NCI-H69 (cell line): ENCODE measurements at places on chromosomes 16 and 17.

- DNase-seq = peak; percentile 4
Observed at GRCh38 chr16:48870141-48870540, 260.2 kb upstream of the N4BP1 start.

GRCh38 chr17:48244121-48244711, 136.7 kb downstream of the SNX11 start:
- DNase-seq = peak; percentile 65

- DNase-seq = peak; percentile 82
Observed at GRCh38 chr17:82745524-82745923, 6.3 kb upstream of the TBCD start.

GRCh38 chr17:50953831-50954601, 87.9 kb upstream of the TOB1 start:
- peak; percentile 99 for DNase-seq

DNA sequence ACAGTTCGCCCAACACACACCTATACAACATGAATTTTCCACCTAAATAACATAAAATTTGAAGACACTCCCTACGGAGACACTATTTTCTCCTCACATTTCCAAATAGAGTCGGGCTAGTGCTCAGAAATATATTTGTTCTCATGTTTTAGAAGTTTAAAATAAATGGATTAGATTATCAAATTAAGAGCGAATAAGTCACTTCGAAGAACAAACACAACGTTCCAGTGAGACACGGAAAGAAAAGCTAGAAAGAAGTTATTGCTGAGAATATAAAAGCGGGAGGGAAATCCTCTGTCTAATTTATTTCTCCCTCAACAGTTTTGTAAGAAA, 2.0 kb upstream of the HS3ST3B1 start:
- DNase-seq = no peak

DNA sequence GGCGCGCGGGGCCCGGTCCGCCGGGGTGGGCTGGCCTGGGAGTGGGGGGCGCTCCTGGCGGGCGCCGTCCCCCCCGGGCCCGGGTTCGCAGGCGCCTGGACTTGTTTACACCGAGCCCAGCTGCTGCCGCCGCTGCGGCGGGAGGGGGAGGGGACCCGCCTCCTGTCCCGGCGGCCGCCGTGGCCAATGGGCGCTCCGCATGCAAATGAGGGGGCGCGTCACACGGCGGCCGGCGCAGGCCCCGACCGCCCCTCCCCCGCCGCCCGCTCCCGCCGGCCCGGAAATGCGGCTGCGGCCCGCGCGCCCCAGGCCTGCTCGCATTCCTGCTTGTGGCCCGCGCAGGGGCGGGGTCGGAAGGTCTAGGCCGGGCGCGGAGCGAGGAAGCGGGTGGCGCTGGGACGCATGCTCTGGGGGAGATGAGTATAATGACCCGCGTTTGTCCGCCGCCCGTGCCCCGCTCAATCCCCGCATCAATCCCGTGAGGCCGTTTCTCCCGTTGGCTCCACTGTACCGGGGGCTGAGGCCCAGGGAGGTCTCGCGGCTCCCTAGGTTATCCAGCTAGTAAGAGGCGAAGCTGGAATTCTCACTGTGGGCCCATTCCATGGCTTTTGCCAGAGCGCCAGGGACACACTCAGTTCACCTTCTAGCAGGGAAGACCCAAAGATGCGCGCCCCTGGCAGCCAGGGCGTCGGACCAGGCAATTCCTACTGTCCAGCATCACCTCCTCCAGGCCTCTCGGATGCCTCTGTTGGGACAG, at the start of gene YPEL3:
TSS of gene YPEL3 (minus strand) at position 109 of the 757 bp plus-strand sequence. CDS start 731 bp downstream, outside the sequence.
- DNase-seq = peak; percentile 98

DNA sequence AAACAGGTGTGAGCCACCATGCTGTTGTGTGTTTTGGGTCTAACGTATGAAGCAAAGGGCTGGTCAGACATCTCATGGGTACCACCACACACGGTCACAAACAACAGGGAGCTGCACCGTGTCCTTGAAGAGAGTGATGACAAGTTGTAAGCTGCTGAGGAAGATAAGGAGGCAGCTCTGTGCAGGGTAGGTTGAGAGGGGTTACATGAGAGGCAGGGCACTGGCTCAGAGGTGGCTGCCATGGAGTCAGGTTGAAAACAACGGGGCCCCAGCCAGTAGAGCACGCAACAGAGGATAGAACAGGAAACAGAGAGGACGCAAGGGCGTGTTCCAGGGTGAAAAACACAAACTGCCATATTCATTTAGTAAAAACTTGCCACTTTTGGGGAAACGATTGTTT, 52.2 kb downstream of the TRARG1 start:
- DNase-seq = no peak

DNA sequence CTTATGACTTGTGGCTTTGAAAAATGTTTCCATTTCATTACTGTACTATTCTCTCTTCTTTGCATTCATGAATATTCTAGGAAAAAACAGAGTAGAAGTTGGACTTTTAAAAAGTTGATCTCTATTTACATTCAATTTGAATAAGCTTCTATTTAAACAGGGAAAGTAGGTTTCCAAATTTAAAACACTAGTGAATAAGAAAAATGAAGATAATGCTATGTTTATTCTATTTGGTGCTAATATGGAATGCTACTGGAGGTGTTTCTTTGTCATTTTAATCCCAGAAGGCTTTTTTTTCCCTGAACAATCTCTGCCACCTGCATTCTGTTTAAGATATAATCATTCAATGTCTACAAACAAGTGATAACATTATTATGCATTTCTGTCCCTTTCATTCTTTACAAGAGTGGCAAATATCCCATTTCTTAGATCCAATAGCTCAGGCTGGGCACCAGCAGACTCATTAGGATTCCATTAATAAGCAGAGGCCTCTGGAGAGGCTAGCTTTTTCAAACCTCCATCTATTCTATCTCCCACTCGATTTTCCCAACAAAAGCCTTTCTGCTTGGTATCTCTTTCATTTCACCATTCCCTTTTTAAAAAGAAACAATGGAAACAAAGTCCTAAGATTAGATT, 1001.6 kb upstream of the CDH8 start:
- DNase-seq = no peak

- no peak for DNase-seq
Observed at GRCh38 chr17:65387322-65387721, 174.1 kb downstream of the AXIN2 start.

GRCh38 chr16:82034981-82035612, at the start of gene HSD17B2:
Gene HSD17B2 (plus strand): TSS chr16:82035253. CDS start chr16:82035425, 172 bp downstream.
- peak; percentile 61 for DNase-seq

DNA sequence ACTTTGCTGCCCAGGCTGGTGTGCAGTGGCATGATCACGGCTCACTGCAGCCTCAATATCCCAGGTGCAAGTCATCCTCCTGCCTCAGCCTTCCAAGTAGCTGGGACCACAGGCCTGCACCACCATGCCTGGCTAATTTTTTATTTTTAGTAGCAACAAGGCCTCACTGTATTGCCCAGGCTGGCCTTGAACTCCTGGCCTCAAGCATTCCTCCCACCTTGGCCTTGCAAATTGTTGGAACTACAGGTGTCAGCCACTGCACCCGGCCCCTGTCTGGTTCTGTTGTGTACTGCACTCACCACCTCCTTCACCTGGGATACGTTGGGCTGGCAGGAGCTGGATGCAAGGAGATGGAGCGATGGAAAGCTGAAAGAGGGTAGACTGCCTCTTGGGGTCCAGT, 8.5 kb downstream of the PLA2G15 start:
- DNase-seq = no peak

DNA sequence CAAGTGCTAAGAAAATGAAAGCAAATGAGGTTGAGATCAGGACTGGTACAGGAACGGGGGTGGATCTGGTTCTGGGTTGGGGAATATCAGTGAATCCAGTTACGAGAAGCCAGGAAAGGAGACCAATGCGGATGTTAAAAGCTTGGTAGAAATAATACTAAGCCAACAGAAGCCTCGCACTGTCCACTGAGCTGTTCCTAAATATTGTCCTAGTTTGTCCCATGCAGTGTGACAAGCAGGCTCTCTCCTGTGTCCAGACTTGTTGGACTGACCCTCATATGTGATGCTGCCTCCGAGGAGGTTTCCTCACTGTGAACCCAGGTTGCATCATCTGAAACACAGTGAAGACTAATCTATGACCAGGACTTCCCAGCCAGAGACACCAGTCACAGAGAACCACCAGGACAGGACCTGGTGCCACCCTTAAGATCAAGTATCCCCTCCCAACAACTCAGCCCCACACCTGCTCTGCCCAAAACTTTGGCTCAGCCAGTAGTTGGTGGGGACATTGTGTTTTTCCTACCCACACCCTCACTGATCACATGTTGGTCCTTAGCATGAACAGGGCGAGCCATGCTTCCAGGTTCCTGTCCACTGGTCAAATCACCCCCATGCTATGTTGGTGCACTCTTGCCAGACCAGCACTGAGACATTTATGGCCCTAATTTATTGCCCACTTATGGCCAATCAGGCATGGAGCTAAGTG, 32.7 kb upstream of the SCNN1B start:
- DNase-seq = peak; percentile 24

DNA sequence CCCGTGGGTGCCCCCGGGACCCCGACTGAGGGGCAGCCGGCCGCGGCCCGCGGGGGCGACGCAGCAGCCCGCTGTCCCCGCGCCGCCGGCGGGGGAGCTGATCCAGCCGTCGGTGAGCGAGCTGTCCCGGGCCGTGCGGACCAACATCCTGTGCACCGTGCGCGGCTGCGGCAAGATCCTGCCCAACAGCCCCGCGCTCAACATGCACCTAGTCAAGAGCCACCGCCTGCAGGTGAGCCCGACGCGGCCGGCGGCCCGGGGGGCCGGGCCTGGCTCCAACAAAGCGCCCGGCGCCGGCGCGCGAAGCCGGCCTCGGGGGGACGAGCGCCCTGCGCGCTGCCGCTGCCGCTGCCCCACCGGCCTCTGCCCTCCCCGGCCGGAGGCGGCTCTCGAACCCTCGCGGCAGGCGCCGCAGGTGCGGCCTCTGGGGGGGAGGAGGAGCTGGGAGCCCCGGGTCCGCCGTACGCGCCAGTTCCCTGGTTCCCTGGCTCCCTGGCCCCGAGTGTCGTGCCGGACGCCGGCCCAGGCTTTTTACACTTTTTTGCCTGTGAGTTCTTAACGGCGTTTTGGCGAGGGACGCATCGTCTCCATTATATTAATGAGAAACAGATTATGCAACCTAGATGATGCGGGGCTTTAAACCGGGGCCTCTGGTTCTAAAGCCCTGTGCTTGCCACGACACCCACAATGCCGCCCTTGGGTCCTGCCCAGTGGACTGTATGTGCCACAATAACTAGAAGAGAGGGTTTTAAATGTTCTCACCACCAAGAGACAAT, 521 bp downstream of the ATMIN start:
- peak; percentile 33 for DNase-seq

GRCh38 chr16:2836646-2837508, 6.8 kb downstream of the ZG16B start:
- DNase-seq = no peak

- DNase-seq = no peak
Observed at GRCh38 chr17:44358066-44358465, 5.6 kb downstream of the FAM171A2 start.

- DNase-seq = peak; percentile 42
Observed at GRCh38 chr16:2238838-2239675, 2.8 kb downstream of the DNASE1L2 start.

- peak; percentile 34 for DNase-seq
Observed at GRCh38 chr17:49951362-49952082, 17.5 kb upstream of the DLX4 start.

- peak; percentile 46 for DNase-seq
Observed at GRCh38 chr17:42459801-42460281, 1.2 kb downstream of the ATP6V0A1 start.

GRCh38 chr16:67884684-67885083, at the start of gene NRN1L:
Gene NRN1L (plus strand): TSS chr16:67884885. CDS start chr16:67884904, 19 bp downstream.
- peak; percentile 60 for DNase-seq

DNA sequence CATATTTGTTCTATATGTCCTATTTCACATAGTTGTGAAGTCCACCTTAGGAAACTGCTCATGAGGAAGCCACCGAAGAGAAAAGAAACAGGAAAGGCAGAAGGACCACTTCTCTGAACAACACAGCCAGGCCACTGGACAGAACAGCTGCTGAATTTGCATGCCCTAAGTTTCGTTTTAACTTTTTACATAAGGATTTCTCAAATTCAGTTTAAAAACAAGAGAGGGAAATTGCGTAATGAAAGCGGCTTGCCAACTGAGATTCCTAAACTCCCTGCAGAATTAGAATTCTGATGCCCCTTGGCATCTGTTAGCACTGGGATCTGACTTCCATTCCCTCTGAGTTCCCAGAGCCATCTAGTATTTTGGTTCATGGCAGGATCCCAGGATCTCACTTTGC, 5.0 kb upstream of the CCL8 start:
- DNase-seq = no peak

- no peak for DNase-seq
Observed at GRCh38 chr17:45032174-45032541, 19.3 kb downstream of the DCAKD start.

GRCh38 chr17:78652913-78653312, 75.7 kb upstream of the DNAH17 start:
- DNase-seq = no peak

GRCh38 chr16:88805887-88806393, 2.4 kb downstream of the CDT1 start:
- DNase-seq = no peak

DNA sequence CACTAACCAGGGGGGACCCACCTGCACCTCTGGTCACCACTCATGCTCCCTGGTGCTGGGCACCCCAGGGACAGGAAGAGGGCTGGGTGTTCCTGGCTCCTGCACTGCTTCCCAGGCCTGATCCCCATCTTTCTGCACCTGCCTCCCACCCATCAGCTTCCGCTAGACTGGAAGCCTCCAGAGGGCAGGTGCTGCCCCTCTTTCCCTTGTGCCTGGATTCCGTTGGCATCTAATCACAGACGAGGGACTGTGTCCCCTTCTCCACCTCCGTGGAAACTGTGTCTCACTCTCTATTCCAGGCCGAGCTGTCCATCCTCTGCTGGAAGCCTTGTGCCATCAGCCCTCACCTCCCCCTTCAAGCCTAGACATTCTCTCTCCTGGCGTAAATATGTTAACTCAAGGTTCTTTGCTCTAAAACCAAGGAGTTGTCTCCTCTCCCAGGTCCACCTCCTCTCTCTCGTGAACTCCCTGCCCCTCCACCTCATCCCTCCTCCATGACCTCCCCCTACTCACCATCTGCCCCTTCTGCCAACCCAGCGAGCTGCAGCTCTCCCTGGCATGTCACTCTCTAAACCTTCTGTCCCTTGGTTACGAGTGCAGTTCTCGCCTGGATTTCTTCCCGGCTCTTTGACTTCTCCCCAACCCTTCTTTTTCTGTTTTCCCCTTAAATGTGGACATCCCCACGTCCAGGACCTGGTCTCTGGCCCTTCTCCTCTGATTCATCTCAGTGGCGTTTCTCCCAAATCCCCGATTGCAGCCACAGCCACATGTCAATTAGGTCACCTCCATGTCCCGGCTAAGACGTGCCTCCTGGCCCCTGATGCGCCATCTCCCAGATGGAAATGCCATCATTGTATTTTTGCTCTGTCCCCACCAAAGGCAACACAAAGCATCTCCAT, 107.7 kb downstream of the SEC14L1 start:
- no peak for DNase-seq

GRCh38 chr16:47568351-47568750, 107.2 kb downstream of the PHKB start:
- DNase-seq = no peak
